NCI-H1105 treated with DMSO at 0.1 percent for 48 hours (cell line): ENCODE measurements at places on chromosomes 7 and 10.

GRCh38 chr7:157399086-157399687 is 62.4 kb downstream of the DNAJB6 start:
- DNase-seq: no peak

GRCh38 chr10:130065251-130065650 is 45.4 kb downstream of the C10orf143 start:
- no peak for DNase-seq

- no peak for DNase-seq
These were observed 308.7 kb downstream of the FRMD4A start for GRCh38 chr10:14022052-14022451.

GRCh38 chr10:84236807-84237198 is 4.5 kb downstream of the LRIT1 start:
- no peak for DNase-seq

GRCh38 chr10:28592953-28593352 is 60.0 kb downstream of the WAC start:
- DNase-seq: no peak

DNA sequence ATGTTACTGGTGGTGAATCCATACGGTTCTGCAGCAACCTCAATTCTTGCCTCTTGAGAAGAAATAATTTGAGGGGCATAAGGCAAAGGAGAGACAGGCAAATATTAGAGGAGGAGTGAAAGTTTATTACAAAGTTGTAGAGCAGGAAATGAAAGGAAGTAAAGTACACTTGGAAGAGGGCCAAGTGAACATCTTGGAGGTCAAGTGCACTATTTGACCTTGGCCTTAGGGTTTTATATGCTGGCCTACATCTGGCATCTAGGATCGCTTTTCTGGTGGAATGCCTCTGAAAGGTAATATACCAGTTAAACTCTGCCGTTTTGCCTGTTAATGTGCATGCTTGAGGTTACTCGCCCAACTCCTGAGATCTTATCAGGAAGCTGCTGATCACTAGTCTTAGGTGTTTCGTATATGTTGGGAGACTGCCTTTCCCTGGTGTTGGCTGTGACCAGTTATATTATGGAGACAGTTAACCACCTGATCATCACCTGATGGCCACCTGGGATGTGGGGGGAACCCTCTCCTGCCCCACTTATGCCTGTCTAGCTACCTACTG is 66.1 kb upstream of the CYP2C18 start:
- DNase-seq: no peak

DNA sequence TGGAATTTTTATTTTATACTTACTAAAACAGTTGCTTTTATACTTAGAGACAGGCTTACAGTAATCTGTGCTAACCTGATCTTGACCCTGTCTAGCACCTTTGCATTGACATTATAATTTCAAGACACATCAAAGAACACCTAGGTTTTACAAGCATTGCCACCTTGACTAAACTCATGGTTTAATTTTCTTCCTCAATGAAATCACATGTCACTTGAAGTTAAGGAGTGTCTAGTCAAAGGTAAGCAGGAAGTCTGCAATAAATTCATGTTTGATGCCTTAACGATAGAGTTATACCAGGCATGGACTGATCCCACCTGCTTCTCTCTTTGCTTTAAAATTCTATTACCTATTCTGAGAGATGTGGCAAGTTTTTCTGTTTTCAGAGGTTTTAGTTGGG is 62.4 kb downstream of the ZNF800 start:
- DNase-seq: no peak

DNA sequence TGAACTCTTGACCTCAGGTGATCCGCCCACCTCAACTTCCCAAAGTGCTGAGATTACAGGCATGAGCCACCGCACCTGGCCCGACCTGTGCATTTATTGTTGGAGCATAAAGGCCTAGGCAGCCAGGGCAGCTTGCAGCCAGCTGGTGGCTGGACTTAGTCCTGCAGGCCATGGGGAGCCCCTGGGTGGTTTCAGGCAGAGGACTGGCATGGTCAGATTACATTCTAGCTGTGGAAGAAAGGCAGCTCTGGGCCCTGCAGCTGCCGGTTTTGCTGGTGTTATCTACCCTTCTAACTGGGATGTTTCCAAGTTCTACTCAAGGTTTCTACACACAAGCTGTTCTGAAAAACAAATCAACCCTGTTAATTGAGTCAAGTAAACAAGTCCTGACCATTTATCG is 22.7 kb upstream of the MKRN1 start:
- DNase-seq: no peak

GRCh38 chr10:94983555-94983954 is 45.1 kb downstream of the CYP2C9 start:
- no peak for DNase-seq
